HCT116 (cell line): ENCODE measurements at places on chromosomes 6 and 20.

DNA sequence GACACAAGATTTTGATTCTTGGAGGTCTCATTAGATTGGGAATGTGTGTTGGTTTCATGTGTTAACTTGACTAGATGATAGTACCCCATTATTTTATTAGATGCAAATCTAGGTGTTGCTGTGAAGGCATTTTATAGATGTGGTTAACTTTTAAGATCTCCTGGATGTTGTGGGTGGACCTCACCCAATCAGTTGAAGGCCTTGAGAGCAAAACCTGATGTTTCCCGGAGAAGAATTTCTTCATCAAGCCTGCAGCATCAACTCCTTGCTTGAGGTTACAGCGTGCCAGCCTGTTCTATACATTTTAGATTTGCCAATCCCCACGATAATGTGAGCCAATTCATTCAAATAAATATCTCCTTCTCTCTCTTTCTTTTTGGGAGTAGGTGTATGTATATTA, 66.8 kb upstream of the EXOC2 start:
- no peaks in the 10 kb centered on the region for H3K4me1 ChIP-seq
- H3K27me3 ChIP-seq: no peaks in the 10 kb centered on the region
- no peak overlapping the region for H3K4me3 ChIP-seq
- no peak for DNase-seq
- H3K36me3 ChIP-seq: no peaks in the 10 kb centered on the region

DNA sequence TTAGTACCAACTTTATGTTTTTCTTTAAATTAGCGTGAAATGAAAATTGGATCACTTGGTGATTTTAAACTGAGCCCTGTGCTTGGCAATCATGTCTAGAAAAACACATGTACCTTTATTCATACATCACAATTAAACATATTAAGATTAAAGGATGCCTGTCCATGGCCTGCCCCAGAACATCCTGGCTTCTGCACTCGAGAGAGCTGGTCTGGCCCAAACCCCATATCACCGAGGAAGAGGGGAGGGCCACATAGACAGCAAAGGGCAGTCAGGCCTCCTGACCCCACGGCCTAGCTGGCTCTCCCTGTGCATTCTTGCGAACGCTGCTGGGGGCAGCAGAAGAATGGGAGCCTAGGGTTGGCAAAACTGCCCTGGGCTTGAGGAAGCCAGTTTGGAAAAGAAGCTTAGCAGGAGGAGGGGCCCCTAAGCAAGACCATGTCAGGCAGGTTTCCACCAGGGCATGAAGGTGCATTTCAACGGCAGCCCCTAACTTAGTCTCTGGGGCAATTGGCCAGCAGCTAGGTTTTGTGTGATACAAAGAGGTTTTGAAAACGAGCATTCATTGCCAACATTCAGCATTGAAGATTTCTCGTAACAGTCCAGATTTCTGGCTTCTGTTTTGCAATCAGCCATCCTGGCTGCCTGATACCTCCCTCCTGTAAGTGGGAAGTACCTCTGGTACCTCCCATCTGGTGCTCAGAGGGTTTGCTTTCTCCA, 8.6 kb downstream of the BPIFB3 start:
- H3K4me1 ChIP-seq: no peaks in the 10 kb centered on the region
- H3K27ac ChIP-seq: no peak overlapping the region
- H3K4me3 ChIP-seq: no peak overlapping the region
- H3K36me3 ChIP-seq: no peaks in the 10 kb centered on the region

DNA sequence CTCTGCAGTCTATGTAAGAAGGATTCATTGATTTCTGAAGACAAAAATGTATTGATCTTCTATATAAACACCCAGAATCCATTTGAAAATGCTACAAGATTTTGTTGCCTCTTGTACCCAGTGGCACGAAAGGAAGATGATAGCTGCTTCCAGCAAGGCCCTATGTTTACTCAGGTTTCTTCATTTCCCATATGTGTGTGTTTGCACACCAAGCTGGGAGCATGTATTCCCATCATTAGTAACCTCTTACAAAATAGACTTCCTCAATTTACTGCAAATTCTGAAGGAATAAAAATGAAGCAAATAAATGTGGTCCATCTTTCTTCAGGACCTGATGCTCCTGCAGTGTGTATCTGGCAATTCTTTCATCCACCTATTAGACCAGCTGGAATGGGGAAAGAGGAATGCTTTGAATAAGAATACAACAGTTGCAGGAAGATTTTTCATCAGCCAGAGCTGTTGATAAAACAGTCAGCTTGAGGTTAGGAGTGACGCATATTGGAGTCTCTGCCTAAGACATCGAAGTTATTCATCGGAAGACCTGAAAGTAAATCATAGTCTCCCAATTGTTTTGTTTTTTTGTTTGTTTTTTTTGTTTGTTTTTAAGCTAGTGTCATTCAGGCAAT, 132.3 kb downstream of the PDE7B start:
- H3K36me3 ChIP-seq: no peaks in the 10 kb centered on the region
- no peaks in the 10 kb centered on the region for H3K4me1 ChIP-seq
- no peak for DNase-seq
- H3K27ac ChIP-seq: no peak overlapping the region
- no peak overlapping the region for H3K4me3 ChIP-seq
- no peaks in the 10 kb centered on the region for H3K27me3 ChIP-seq

DNA sequence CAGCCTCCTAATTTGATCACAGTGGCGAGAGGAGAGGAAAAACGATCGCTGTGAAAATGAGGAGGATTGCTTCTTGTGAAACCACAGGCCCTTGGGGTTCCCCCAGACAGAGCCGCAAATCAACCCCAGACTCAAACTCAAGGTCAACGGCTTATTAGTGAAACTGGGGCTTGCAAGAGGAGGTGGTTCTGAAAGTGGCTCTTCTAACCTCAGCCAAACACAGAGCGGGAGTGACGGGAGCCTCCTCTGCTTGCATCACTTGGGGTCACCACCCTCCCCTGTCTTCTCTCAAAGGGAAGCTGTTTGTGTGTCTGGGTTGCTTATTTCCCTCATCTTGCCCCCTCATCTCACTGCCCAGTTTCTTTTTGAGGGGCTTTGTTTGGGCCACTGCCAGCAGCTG, 28.7 kb downstream of the SAYSD1 start:
- H3K4me1 ChIP-seq: no peaks in the 10 kb centered on the region
- no peak overlapping the region for H3K27ac ChIP-seq
- DNase-seq: no peak
- H3K4me3 ChIP-seq: no peak overlapping the region
- H3K27me3 ChIP-seq: peaks cover 82% of the 10 kb centered on the region

GRCh38 chr6:12228447-12229146, 61.6 kb upstream of the EDN1 start:
- no peak for DNase-seq
- no peaks in the 10 kb centered on the region for H3K36me3 ChIP-seq
- H3K27me3 ChIP-seq: peaks cover 4% of the 10 kb centered on the region; the same call in 1 of the 2 replicates
- H3K4me1 ChIP-seq: no peaks in the 10 kb centered on the region

GRCh38 chr20:23362392-23363256, 642 bp downstream of the GZF1 start:
- 0 out of 2 replicates have a peak, but pooled peaks cover 3% of the 10 kb centered on the region for H3K36me3 ChIP-seq
- H3K4me3 ChIP-seq: peak overlapping the region; percentile 79
- no peak for DNase-seq
- H3K27ac ChIP-seq: peak overlapping the region; percentile 63
- H3K27me3 ChIP-seq: no peaks in the 10 kb centered on the region

GRCh38 chr20:61045876-61046585, 206.0 kb upstream of the CDH4 start:
- H3K4me3 ChIP-seq: no peak overlapping the region
- DNase-seq: no peak
- no peak overlapping the region for H3K27ac ChIP-seq
- no peaks in the 10 kb centered on the region for H3K4me1 ChIP-seq
- no peaks in the 10 kb centered on the region for H3K27me3 ChIP-seq

DNA sequence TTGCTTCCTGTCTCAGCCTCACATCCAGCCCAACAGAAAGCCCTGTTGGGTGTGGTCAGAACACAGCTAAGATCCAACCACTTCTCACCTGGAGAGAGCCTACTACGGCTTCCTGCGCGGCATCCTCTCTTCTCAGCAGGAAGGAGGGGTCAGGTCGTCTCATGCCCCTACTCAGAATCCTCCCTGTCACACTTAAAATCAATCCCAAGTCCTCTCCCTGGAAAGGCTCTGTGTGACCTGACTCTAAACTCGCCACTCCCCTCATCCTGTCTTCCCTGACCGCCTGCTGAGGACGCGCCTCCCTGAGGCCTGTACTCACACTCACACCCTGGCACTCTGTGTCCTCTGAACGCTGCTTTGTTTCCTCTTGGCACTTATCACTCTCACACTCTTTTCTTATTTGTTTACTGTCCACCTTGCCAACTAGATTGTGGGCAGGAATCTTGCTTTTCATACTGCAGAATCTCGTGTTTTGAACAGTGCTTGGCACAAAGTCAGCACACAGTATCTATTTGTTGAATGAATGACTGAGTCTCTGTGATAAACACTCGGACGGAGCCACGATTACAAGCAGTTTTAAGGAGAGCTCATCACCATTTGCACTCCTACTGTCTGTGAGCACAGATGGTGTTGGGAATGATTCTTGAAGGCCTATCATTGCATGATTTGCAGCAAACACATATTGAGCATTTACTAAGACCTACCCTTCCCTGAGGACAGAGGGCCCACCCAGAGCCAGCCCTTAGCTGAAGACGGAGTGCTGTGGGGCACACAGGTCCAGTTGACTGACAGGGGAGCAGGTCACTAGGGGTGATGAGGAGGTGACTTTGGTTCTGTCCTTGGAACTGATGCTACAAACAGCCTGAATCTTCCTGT, 18.7 kb downstream of the RAB5IF start:
- no peak overlapping the region for H3K27ac ChIP-seq
- H3K36me3 ChIP-seq: no peaks in the 10 kb centered on the region
- 0 out of 2 replicates have a peak, but pooled peaks cover 2% of the 10 kb centered on the region for H3K4me1 ChIP-seq
- no peak overlapping the region for H3K4me3 ChIP-seq
- no peaks in the 10 kb centered on the region for H3K27me3 ChIP-seq
- DNase-seq: no peak

- H3K27ac ChIP-seq: no peak overlapping the region
- no peaks in the 10 kb centered on the region for H3K4me1 ChIP-seq
- H3K36me3 ChIP-seq: no peaks in the 10 kb centered on the region
- no peak overlapping the region for H3K4me3 ChIP-seq
- DNase-seq: no peak
These were observed 9.7 kb downstream of the SNAP25 start for GRCh38 chr20:10228330-10228729.

- H3K4me3 ChIP-seq: no peak overlapping the region
- no peak overlapping the region for H3K27ac ChIP-seq
- H3K27me3 ChIP-seq: no peaks in the 10 kb centered on the region
These were observed 33.5 kb downstream of the WDR27 start for GRCh38 chr6:169668203-169668847.

GRCh38 chr6:144689503-144690040, 404.4 kb downstream of the UTRN start:
- no peaks in the 10 kb centered on the region for H3K4me1 ChIP-seq
- H3K27ac ChIP-seq: no peak overlapping the region
- H3K36me3 ChIP-seq: peaks cover 4% of the 10 kb centered on the region; the same call in 1 of the 2 replicates
- no peak for DNase-seq
- no peak overlapping the region for H3K4me3 ChIP-seq

DNA sequence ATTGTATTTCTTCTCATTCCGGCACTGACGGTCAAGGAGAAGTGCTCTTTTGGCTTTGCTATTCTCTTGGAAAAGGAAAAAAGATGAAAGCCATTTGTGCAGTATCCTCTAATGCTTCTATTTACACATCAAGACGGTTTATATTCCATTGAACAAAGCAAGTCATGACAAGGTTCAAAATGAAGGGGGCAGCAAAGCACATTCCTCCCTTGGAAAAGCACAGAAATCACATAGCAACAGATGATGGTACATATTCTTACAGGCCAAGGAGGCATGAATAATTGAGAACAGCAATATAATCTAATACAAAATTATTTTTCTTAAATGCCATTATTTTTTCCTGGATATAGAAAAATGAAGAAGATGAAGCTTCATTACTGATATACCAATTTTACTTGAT, 508.2 kb upstream of the JAG1 start:
- H3K27ac ChIP-seq: no peak overlapping the region
- DNase-seq: no peak
- no peak overlapping the region for H3K4me3 ChIP-seq
- H3K4me1 ChIP-seq: peaks cover 12% of the 10 kb centered on the region
- H3K27me3 ChIP-seq: no peaks in the 10 kb centered on the region

DNA sequence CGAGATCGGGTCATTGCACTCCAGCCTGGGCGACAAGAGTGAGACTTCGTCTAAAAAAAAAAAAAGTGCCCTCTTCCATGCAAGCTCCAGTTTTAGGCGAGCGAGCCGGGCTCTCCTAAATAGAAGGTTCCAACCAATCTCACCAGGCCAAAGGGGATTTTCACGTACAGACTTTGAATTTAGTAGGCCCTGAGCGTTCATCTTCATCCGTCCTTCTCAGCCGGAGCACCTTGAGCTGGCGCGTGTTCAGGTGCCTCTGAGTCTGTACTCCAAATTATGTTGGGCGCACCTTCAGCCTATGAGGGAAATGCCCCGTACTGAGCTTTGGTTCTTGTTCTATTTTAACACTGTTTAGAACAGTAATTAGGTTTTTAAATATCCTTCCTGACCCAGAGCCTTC, 817 bp upstream of the TAP2 start:
- H3K4me1 ChIP-seq: peaks cover 8% of the 10 kb centered on the region; the same call in 1 of the 2 replicates
- no peak overlapping the region for H3K4me3 ChIP-seq
- H3K27me3 ChIP-seq: no peaks in the 10 kb centered on the region
- H3K36me3 ChIP-seq: no peaks in the 10 kb centered on the region; the same call in 1 of the 2 replicates

DNA sequence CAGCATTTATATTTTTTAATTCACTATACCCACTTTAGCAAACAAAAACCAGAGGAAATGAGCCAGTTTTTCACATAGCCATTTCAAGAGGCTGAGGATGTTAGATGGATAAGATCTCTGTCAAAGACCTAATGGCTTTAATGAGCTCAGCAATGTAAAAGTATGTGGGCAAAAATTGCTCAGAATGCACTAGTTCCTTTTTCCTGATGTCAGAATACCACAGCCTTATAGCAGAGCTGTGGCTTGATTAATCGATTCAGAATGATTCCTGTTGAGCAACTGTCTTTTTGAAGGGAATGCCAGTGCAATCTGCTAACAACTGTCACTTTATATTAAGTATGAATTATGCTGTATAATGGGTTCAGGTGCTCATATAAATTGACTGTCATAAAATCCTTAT, 100.6 kb upstream of the HIVEP1 start:
- no peak overlapping the region for H3K4me3 ChIP-seq
- DNase-seq: no peak
- H3K4me1 ChIP-seq: no peaks in the 10 kb centered on the region
- H3K36me3 ChIP-seq: no peaks in the 10 kb centered on the region
